ENCODE measurements at places on chromosomes 7 and 10. TPM values are rescaled to one million over a fixed set of nuclear protein-coding genes. Genes with fewer than 3 reads are reported as not detected.
A peak's percentile ranks its signal among the peaks of the same experiment; 100 is the strongest.

The LRRC18 gene
- not detected for total RNA-seq

DNA sequence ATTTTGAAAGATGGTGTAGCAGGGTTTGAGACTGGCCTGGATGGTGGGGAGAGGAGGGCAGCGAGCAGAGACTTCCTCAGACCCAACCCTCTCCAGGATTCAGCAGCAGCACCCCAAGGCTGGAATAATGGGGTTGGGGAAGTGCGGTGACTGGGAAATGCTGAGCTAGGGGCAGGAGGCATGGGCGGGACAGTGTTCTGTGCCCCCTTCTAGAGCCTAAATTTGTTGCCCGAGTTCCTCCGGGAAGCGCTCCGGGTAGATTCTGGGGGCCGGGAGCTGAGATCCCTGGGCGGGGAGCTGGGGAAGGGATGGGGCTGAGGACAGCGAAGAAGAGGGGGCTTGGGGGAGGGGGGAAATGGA is at the start of gene CHAT:
Gene CHAT (plus strand): TSS at position 156 of the 360 bp plus-strand sequence. CDS start 153 bp downstream, at position 309.
- DNase-seq: no peak

- DNase-seq: no peak
Observed at GRCh38 chr7:128883622-128884448, 21.2 kb downstream of the ATP6V1F start.

The UPK3B gene
- total RNA-seq: not detected

The GPR22 gene
- total RNA-seq: not detected

The TSPAN13 gene
- total RNA-seq: 16.7 TPM

DNA sequence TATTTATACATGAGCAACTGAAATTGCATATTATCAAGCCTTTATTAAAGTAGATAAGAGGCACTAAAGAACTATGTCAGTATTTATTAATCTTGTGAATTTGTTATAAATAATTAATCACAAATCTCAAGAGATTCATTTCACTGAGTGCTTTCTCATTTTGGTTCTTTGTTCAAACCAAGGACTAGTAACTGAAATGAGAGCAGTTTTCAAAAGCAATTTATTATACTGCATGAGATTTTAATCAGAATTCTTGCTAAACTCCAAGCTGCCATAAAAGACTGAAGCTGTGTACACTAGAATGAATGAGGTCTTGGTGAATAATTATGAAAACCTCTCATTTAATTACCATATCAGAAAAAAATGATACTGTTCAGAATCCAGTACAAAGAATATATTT is 224.8 kb upstream of the IMMP2L start:
- no peak for DNase-seq

GRCh38 chr10:102289356-102289755 is 44.0 kb downstream of the GBF1 start:
- no peak for DNase-seq

DNA sequence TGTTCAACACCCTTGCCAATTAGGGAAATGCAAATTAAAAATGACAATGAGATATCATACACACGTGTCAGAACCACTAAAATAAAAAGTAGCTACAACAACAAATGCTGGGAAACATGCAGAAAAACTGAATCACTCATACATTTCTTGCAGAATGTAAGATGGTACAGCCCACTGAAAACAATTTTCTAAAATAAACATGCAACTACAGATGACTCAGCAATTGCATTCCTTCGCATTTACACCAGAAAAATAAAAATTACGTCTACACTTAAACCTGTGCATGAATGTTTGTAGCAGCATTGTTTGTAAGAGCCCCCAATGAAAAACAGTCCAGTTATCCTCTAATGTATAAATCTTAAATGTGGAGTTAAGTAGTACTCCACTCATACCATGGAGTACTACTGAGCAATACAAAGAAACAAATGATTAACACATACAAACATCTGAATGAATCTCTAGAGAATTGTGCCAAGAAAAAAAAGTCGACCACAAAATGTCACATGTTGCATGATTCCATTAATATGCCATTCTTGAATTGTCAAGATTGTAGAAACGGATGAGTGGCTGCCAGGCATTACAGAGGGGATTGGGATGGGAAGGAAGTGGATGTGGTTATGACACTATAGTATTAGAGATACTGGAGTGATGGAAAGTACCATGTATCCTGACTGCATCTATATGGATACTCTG is 134.6 kb upstream of the NPSR1 start:
- DNase-seq: peak; percentile 16

- DNase-seq: no peak
Observed at GRCh38 chr10:100163704-100164621, 21.9 kb downstream of the ERLIN1 start.

- no peak for DNase-seq
Observed at GRCh38 chr7:101231644-101232043, 6.0 kb downstream of the CLDN15 start.

The GNAT3 gene
- not detected for total RNA-seq

DNA sequence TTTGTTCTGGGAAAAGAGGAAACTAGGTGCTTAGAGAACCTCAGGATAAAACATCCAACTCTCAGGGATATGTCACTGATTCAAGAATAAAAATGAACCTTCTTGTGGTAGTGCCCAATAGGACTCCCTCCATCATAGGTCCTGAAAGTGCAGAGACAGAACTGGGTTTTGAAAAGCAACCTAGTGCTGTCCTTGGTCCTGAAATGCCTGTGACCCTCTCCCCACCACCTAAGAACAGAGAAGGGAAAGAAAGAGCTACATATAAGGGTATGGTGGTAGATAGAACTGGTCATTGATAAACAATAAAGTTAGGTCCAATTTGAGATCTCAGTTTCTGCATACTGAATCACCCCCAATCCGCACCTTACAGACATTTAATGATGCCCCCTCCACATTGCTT is 953.3 kb downstream of the XPNPEP1 start:
- DNase-seq: no peak

DNA sequence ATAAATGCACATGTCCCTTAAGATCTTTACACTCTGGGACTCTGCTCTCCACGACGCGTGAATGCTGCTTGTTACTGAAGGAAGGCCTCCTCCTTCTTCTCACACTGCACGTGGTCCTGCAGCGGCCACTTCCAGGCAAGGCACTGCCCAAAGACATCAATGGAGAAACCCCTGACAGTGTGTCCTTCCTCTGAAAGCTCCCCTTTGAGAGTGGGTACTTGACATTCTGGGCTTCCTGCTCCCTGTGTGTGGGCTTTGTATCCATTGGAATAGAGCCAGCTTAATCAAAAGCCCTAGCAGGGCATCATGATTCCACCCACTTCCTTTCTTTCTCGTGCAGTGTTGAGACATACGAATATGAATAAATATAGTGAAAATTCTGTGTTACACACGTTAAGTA is 69.7 kb upstream of the STK17A start:
- no peak for DNase-seq

DNA sequence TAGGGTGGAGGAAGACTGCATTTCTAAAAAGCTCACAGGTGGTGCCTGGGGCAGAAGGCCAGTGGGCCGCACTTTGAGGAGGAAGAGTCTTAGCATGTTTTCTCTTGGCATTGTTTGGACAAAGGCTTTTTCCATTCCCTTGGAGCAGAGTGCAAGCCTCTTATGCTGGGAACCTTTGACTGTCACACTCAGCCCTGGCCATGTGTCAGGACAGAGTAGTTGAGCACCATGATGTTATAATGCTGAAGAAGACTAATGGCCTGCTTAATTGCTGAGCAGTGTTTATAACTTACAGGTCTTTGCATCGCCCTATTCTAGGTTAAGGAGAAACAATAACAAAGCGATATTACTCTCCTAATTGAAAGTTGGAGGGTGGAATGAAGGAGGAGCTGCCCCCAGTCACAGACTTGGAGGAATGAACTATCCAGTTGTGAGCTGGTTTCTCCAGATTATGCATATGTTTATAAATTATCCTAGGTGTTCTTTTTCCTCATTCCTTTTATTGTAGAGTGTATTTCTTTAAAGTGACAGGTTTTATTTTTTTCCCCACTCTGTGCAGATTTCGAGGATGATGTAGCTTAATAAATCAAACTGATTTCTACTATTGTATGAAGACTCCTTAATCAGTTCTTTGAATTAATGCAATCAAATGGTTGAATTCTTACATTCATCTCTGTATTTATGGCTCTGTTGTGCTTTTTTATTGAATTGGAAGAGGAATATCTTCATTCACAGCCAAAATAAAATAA is 767.0 kb downstream of the LRMDA start:
- no peak for DNase-seq

GRCh38 chr10:66378117-66378876 is 547.5 kb upstream of the LRRTM3 start:
- no peak for DNase-seq

DNA sequence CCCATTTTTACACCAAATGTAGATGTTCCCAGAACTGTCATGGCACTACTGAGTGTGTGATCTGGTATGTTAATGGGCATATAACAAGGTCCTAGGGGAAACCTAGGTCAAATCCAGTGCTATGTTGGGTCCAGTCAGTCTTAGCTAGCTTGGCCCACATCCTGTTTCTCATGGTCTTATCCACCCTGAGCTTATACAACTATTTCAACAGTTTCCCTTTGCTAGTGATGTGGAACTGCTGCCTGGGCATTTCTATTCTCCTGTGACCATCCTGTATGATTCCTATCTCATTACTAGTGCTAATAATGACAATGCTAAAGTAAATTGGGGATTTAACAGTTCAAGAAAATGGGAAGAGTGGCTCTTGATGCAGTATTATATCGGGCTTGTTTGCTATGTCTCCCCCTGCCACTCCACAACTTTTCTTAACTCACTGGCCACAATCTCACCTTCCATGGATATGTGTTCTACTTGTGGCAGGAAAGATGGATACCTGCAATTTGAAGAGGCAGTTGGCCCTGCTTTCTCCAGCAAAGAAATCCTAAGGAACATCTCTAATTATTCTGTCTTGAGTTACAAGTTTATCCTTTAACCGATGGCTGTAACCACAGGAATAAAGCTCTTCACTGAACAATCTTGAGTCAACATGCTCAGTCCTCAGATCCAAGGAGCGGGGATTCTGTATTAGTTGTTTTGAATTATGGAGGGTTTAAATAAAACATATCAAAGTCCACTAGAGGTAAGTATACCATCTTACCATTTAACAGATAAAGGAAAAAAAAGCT is 707.8 kb downstream of the XPNPEP1 start:
- DNase-seq: peak; percentile 26

- no peak for DNase-seq
Observed at GRCh38 chr10:35203745-35204144, 77.1 kb downstream of the CREM start.

DNA sequence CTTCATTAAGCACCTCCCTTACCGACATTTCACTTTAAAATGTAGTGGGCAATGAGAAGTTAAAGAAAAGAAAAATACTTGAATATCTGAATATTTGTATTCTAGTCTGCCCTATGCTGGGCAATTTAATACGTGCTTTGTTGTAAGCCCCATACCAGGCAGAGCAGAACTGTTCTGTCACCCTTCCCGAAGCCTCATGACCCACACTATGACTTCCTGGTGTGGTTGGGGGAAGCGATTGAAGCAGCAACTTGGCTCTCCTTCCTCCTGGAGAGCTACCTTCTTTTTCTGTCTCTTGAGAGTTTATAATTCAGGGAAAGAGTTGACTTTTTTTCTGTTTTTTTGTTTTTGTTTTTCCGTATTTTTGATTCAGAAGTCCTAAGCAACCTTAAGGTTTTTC is 243.7 kb downstream of the INHBA start:
- no peak for DNase-seq

The GNAI1 gene
- 21.6 TPM for total RNA-seq

The MOGAT3 gene
- total RNA-seq: not detected

- DNase-seq: no peak
Observed at GRCh38 chr7:158108646-158109293, 478.9 kb downstream of the PTPRN2 start.

GRCh38 chr10:3090914-3091787 is 23.8 kb downstream of the PFKP start:
- peak; percentile 51 for DNase-seq

DNA sequence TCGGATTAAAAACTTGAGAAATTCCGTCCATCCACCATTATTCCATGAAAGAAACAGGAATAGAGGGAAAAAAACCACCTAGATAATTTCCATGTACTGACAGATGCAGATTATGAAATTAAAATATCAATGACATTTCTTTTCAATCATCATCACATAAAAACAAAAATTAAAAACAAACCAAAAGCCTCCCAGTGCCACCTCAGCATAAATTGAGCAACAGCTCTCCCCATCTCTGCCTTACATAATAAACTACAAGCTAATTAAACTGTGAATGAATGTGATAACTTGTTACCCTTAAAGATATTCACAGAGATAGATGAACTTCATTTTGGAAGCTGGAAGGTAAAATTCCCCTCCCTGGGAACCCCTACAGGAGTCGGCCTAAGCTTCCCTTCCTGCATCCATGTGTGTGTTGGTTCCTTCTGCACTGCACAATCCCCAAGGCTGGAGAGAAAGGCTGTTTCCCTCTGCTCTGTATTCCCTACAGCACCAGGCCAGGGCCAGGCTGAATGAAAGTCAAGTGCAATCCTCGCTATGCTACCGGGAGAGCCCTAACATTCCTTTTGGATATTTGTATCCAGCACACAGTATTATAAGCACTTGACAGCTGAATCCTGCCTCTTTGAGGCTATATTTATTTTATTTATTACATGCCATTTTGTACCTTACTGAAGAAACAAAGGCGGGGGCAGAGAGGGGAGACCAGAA is 8.1 kb downstream of the CCDC6 start:
- DNase-seq: no peak

DNA sequence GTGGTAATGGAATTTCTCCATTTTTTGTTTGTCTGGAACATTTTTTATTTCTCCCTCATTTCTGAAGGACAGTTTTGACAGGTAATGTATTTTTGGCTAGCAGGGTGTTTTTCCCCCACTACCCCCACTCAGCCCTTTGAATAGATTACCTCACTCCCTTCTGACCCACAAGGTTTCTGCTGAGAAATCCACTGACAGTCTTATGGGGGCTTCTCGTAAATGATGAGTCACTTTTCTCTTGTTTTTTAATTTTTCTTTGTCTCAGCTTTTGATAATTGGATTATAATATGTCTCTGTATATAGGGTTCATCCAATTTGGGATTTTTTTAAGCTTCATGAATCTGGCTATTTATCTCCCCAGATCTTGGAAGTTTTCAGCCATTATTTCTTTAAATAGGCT is 74.7 kb upstream of the CCDC71L start:
- no peak for DNase-seq

- DNase-seq: no peak
Observed at GRCh38 chr10:98675902-98676301, 229.2 kb upstream of the HPS1 start.

The SUGCT gene
- 4.0 TPM for total RNA-seq

DNA sequence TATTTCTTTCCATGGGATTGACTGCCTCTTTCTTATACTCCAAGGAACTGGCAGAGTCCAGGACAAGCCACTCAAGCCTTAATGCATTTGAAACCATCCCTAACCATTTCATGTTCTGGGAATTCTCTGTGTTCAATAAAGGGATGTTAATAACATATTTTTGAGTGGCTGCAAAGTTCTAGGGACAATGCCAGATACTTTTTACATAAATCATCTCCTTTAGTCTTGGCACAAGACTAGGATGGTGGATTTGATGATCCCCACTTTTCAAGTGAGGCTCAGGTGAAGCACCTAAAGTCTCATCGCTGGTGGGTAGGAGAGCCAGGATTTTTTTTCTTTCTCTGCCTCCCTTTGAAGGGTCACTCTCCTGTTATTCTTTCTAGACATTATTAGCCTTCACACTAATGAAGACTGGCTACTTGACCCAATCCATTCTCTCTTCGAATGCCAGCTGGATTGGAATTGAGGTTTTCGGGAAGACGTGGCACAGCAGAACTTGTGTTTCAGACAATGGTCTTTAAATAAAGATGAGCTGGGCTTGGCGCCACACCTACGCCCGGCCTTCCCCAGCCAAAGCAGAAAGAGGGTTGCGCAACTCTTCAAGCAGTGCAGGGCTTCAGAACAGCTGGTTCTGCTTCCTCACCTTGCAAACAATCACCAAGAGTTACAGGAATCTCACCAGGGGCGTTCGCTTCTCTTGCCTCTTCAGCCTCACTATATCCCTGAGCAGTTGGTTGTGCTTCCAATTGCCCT is 73.8 kb upstream of the BMPER start:
- DNase-seq: no peak
